T-helper 9 cell (primary cell): ENCODE measurements at places on chromosomes 16 and 17.

DNA sequence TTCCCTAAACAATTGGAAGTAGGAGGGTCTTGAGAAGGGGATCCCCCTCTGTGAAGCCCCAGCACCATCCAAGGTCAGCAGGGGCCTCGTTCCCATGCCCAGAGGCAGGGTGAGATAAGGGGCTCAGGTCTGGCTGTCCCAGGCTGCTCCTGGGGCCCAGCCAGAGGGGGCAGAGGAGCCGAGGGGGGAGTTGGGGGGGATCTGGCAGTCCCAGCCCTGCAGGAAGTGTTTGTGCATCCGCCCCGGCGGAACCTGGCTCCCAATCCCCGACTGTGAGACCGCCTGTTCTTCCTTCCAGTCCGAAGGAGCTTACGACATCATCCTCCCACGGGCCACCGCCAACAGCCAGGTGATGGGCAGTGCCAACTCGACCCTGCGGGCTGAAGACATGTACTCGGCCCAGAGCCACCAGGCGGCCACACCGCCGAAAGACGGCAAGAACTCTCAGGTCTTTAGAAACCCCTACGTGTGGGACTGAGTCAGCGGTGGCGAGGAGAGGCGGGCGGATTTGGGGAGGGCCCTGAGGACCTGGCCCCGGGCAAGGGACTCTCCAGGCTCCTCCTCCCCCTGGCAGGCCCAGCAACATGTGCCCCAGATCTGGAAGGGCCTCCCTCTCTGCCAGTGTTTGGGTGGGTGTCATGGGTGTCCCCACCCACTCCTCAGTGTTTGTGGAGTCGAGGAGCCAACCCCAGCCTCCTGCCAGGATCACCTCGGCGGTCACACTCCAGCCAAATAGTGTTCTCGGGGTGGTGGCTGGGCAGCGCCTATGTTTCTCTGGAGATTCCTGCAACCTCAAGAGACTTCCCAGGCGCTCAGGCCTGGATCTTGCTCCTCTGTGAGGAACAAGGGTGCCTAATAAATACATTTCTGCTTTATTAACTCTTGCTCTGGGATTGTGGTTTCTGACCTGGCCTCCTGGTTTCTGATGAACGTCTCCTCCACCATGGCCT, 14.9 kb downstream of the GPRC5C start:
- no peak for DNase-seq

DNA sequence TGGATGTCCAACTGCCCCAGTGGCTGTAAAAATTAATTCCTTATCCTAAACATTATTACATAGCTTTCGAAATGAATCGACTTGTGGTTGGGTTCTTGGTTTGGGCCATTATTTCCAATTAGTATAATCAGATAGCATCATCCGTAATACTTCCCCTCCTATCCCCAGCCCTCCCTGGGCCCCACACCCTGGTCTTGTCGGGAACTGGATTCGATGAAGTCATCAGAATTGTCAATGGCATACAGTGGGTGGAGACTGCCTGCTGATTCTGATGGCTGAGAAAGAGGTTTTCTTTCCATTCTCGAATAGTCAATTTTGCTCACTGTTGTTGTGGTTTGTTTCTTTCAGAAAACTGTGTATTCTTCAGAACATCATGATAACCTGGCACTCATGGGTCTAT, 395.1 kb downstream of the SEC14L1 start:
- no peak for DNase-seq

- DNase-seq = no peak
Measured at GRCh38 chr17:19384723-19385391, 2.1 kb downstream of the MFAP4 start.

DNA sequence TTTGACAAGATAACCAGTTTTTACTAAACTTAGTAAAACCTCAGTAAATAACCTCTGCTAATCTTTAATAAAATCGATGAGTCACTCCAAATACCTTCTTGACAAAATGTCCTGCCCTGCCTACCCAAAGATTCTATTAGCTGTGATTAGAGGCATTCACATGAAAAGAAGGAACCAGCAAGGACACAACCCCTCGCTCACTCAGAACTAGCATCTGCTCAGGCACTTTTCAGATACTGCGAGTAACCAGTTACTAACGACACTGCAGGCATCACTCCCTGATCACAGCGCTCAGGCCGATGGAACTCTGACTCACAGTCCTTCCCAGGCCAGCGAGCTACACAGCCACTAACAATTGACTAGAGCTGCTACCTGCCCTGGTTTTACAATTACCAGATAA, 24.3 kb downstream of the PELP1 start:
- DNase-seq = no peak

DNA sequence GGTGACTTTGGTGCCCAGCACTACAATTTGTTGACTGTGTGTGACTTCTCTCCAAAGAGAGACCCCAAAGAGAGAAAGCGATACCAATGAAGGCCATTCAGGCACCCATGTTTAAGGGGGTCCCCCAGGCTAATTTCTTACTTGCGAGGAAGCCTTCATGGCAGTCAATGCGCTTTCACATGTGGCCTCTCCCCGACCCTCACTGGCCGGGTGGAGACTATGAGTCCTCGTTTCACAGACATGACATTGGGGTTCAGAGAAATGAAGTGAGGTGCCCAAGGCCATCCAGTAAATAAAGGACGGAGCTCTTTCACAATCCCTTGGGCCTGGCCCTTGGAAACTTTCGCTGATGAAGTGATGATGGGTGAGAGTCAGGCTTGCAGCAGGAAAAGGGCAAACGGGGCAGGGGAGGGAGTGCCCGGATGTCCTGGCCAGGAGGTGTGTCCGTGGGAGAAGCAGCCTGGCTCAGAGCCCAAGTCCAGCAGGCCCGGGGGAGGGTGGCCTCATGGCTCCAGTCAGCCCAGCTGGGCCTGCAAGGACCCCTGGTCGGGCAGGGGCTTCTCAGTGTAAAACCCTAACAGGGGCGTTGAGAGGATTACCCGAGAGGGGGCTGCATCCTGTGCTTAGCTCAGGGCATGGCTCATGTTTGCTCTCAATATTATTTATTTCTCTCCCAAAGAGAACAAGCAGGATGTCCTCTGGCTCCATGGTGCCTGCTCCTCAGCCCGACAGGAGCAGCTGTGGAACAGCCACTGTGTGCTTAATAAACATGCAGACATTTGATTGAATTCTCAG, 14.7 kb downstream of the TBX2 start:
- no peak for DNase-seq

DNA sequence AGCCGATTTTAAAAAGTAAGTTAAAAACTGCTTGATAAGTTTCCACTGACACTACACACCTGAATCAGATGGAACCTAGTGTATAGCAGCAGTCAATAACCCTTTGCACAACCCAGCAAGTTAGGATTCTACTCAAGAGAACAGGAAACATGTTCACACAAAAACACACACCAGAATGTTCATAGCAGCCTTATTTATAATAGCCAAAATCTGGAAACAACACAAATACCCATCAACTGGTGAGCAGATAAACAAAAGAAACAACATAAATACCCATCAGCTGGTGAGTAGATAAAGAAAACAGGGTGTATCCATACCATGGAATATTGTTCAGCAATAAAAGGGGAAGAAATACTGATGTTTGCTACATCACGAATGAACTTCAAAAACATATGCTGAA, 2.7 kb upstream of the CDH11 start:
- no peak for DNase-seq

DNA sequence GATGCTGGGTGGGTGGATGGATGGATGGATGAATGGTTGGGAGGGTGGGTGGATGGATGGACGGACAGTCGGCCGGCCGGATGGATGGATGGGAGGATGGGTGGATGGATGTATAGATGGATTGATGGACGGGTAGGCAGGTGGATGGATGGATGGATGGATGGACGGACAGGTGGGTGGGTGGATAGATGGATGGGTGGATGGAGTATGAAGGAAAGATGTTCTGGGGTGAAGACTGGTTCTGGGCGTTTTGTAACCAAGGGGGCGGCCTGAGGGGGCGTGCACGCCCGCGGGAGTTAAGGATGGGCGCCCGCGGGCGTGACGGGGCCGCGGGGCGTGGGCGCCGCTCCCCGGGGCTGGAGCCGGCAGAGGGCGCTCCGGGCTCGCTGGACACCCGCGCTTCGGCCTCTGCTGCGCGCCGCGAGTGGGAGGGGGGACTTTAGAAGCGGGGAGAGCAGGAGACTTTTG, at the start of gene NECAB2:
Gene NECAB2, plus strand, starts transcription at position 407 of the 468 bp plus-strand sequence. CDS start 405 bp downstream, outside the sequence.
- no peak for DNase-seq
